ENCODE measurements at places on chromosomes 5 and 9.

- DNase-seq, result no peak
These were observed 319.7 kb upstream of the WWC1 start for GRCh38 chr5:167971706-167972105.

- DNase-seq, result no peak
These were observed 505.1 kb downstream of the CETN3 start for GRCh38 chr5:89904442-89904841.

DNA sequence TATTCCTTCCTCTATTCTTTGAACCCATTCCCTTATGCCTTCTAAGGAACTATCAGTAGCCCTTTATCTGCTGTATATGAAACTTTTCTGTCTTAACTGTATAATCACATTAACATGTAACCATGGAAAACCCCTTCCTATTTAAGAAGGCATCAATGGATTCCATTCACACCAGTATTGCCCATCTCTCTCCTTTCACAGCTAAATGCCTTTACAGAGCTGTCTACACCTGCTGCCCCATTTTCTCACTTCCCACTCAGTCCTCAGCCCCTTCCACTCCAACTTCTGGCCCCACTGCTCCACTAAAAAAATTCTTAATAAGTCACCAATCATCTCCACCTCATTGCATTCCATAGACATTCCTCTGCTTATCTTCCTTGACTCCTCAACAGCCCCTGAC is 50.8 kb downstream of the SEC61B start:
- no peak for DNase-seq

- DNase-seq, result no peak
These were observed 213.3 kb downstream of the DNAH5 start for GRCh38 chr5:13731121-13731628.

- no peak for DNase-seq
These were observed 79.8 kb downstream of the HSD17B3 start for GRCh38 chr9:96222132-96222531.

- DNase-seq, result no peak
These were observed at the start of gene CANX for GRCh38 chr5:179698935-179699615. Gene CANX (plus strand): TSS chr5:179698967. CDS start chr5:179705682, 6,715 bp downstream.

- no peak for DNase-seq
These were observed 236.5 kb upstream of the HAPLN1 start for GRCh38 chr5:83957188-83957587.

- DNase-seq, result no peak
These were observed 77.8 kb upstream of the IQGAP2 start for GRCh38 chr5:76325326-76325725.

- DNase-seq, result no peak
These were observed 949 bp downstream of the SERINC5 start for GRCh38 chr5:80254767-80255430.

DNA sequence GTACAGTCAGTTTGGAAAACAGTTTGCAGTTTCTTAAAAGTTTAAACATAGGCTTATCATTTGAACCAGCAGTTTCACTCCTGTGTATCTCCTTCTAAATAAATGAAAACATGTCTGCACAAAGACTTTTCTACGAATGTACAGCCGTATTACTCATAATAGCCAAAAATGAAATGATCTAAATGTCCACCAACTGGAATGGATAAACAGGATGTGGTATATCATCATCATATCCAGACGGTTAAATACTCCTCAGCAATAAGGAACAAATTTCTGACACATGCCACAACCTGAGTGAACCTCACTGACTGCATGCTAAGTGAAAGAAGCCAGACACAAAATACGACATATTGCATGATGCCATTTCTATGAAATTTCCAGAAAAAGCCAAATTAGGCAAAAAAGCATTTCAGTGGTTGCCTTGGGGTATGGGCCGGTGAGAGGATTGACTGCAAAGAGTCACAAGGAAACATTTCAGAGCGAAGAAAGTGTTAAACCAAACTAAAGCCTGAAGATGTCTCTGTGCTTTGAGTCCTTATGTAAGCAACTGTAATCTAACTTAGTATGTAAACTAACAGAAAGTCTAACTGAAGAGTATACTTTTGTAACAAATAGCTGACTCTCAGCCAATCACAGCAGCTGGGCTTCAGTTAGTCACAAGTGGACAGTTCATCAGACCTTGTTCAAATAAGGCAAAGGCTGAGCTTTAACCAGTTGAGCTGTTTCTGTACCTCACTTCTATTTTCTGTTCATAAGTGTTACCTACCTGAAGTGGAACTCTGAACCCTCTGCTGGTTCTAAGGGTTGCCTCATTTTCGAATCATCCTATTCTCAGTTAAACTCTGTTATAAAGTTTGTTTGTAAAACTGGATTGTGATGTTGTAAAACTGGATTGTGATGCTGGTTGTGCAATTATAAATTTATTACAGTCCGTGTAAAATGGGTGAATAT is 65.2 kb downstream of the TRIO start:
- no peak for DNase-seq

DNA sequence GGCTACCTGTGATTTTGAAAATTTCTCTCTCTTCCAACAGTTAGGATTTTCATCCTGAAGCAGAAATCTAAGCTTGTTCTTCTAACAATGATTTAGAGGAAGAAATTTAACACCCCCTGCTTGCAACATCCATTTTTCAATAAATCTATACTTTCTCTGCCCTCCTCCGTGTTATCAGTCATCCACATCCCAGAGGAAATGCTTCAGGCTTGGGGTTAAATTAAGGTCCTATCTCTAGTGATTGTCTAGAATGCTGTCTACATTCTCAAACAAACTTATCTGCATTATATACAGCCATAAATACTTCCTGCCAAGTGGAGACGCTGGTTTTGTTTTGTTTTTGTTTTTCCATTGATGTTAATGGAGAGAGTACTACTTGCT is 371.0 kb downstream of the CSNK1G3 start:
- no peak for DNase-seq

GRCh38 chr5:89673019-89673418 is 736.5 kb downstream of the CETN3 start:
- DNase-seq, result no peak

GRCh38 chr5:56327809-56328208 is 94.7 kb upstream of the ANKRD55 start:
- DNase-seq, result no peak

DNA sequence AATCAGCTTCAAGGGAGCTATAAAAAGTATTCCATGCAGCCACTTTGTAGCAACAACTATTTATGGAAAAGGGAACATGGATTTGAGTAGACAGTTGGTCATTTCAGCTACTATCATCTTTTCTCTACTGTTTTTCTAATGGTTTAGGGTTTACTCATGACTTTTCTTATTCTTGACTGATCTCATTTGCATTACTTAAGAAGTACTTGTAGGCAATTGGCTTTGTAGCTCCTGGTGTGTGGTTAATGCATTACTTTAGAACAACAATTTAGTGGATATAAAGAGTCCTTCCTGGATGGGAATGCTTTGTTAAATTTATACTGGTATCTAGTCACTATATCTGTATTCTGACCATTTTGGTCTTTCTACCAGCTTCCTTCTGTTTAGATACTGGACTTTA is 59.8 kb upstream of the NTRK2 start:
- no peak for DNase-seq

DNA sequence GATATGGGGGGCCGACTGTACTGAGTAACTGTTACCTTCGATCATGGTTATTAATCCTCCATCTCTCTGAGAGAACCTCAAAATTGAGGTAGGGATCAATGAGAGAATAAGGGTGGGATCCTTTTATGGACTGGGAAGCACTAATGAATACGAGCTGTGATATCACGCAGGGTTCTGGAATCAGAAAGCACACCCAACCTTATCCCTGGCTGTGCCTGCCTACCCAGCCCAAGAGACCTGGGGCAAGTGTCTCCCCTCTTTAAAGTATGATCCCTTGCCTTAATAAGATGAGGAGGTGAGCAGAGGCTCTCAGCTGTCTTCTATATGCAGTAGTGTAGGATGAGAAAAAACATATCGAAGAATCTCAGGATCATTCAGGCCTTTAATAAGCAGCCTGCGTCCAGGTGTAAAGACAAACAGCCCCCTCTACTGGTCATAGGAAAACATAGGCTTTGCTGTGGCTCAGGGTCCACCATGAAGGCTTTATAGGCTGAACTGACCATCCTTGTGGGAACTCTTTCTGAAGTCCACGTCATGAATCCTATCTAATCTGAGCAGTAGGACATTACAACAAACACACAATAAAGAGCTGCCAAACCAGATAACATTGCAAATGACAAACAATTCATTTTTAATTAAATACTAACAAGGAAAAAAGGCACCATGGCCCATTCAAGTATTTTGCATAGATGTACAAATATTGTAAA is 16.8 kb downstream of the NIPAL4 start:
- DNase-seq, result no peak

DNA sequence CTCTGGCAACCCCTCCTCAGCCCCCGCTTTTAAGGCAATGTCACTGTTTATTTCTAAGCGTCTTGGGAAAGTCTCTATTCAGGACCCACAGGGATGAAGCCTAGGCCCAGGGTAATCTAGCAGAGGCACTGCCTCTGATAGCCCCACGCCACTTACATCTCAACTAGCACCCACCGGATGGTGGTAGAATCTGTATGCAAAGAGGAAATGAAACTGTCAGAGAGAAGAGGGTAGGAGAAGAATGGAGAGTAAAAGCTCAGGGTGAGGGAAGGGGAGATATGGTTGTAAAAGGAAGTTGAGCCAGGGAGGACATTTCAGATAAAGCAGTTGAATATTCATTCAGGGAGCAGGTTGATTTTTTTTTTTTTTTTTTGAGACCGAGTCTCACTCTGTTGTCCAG is 3.0 kb downstream of the FRRS1L start:
- DNase-seq, result no peak

DNA sequence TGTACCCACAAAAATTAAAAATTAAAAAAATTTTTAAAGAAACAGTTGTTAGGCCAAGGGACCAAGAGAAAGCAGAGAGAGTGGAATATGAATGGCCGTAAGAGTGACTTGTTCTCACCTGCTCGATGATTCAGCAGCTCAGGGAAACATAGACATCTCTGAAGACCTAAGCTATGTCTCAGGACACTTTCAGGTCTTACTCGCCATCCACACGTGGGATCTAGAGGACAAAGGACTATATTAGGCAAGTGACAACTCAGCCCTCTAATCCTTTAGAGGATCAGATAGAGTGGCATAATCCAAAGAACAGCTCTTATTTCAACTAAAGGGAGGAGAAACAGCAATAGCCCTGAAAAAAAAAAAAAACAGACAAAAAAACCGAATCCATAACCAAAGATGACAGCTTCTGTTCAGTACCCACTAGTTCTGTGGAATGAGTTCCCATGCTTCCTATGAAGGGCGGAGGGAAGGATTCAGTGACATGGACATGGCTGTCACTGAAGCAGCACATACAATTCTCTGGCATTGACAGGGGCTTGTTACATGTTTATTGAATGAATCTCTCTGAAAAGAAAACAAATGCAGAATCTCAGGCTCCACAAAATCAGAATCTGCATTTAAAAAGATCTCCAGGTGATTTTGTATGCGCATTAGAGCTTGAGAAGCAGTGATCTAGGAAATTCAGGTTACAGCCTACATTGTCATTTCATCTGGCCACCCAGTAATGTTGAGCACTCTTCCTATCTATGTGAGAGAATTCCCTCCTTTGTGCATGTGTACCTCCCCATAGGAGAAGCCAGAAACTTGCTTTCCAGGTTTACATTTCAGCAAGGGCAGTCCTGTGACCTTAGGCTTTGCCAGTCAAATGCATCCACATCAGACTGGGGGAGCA is 96.0 kb downstream of the KIAA1958 start:
- DNase-seq, result no peak

- DNase-seq, result no peak
These were observed 197.2 kb upstream of the S1PR3 start for GRCh38 chr9:88794100-88794499.

GRCh38 chr5:178273665-178274541 is 41.3 kb upstream of the PHYKPL start:
- no peak for DNase-seq

DNA sequence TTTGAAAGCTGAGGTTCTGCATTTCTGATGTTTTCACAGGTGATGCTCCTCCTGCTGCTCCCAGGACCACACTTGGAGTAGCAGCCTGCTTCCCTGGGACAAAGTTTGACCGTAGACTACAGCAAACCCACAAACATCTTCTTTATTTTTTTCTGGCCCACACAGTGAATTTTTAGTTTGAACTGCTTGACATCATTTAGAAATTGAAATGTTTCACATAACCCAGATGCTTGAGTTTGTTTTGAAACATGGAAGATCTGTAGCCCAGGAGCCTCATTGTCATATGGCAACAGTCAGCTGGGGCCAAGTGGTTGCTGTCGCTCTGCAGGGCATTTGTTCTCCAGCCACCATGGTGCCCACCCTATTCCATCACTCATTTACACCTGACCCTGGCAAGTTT is 8.4 kb downstream of the SH3TC2 start:
- DNase-seq, result no peak

DNA sequence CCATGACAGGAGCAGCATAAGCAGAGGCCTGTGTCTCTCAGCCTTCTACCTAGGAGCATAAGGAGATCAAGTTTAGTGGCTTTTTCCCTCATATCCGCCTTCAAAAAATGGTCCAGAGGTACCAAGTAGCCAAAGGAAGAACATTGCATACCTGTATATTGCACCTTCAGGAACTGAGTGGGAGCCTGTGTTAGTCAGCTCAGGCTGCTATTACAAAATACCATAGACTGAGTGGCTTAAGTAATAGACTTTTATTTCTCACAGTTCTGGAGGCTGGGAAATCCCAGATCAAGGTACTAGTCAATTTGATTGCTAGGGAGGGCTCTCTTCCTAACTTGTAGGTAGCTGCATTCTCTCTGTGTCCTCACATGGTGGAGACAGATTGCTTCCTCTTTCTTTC is 597.4 kb upstream of the PTGER4 start:
- no peak for DNase-seq

All from left forelimb (tissue), 1 donor.